ENCODE measurements at places on chromosomes 12 and 14.

- no peak for DNase-seq
These were observed 51.6 kb downstream of the MVK start for GRCh38 chr12:109625131-109625559.

GRCh38 chr12:15942475-15942874 is 31.3 kb downstream of the DERA start:
- DNase-seq, result no peak

- DNase-seq, result no peak
These were observed 100.4 kb downstream of the IRF2BPL start for GRCh38 chr14:76927971-76928700.

GRCh38 chr14:97077253-97077653 is 280.1 kb downstream of the VRK1 start:
- no peak for DNase-seq

- no peak for DNase-seq
These were observed 13.7 kb downstream of the SLC25A47 start for GRCh38 chr14:100336618-100337530.

GRCh38 chr14:64764641-64765520 is 60.7 kb downstream of the PLEKHG3 start:
- DNase-seq, result no peak

DNA sequence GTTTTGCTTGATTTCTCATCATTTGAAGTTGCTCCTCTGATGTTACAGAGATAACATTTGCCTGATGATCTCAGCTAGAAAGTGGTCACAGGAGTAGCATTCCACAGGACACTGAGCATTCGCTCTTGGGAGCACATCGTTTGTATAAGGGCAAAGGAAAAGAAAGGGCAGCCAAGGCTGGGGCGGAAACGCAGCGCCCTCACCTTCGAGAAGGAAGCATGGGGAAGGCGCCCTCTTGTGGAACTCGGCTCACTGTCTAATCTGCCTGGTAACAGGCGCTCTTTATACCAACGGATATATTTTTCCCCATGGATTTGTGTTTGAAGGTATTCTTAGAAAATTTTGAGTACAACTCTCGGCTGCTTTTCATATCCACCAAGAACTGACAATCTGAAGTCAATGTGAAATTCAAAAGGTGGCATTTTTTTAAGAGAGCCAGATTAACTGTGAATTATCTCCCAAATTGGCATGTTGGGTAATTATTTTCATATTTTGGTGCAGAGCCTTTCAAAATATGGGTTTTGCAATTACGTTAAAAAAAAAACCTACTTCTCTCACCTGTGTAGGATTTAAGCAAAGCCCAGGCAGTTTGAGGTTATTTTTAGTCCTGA is 172.7 kb downstream of the CAND1 start:
- DNase-seq, result no peak

- DNase-seq, result no peak
These were observed 14.9 kb downstream of the GIT2 start for GRCh38 chr12:109981311-109981710.

GRCh38 chr14:81521356-81521755 is 12.3 kb downstream of the SEL1L start:
- no peak for DNase-seq

- DNase-seq, result no peak
These were observed 110.1 kb upstream of the LRIG3 start for GRCh38 chr12:59030415-59030814.

GRCh38 chr14:71333705-71334104 is 426.4 kb downstream of the PCNX1 start:
- DNase-seq, result no peak

DNA sequence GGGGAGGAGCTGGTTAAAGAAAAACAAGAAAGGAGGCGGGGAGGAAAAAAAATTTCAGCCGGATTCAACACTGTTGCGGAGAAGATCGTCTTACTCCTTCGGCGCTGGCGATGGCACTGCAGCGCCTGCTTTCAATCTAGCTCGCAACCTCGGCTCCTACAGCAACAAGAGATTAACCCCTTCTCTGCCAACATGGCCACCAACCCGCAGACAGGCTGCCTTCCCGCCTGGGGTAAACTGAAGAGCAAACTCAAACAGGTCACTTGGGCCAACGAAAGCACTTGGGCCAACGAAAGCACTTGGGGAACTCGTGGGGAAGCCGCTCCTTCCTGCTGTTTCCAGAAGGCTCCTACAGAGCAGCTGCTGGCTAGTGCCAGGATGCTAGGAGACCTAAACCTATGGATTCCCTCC is 73.7 kb downstream of the CIT start:
- no peak for DNase-seq
